ENCODE measurements at places on chromosomes 7 and 10.

GRCh38 chr10:124387078-124387874, 31.4 kb downstream of the OAT start:
- no peak overlapping the region for H3K4me3 ChIP-seq
- no peak overlapping the region for H3K27ac ChIP-seq
- no peaks in the 10 kb centered on the region for H3K36me3 ChIP-seq
- H3K27me3 ChIP-seq = no peaks in the 10 kb centered on the region

DNA sequence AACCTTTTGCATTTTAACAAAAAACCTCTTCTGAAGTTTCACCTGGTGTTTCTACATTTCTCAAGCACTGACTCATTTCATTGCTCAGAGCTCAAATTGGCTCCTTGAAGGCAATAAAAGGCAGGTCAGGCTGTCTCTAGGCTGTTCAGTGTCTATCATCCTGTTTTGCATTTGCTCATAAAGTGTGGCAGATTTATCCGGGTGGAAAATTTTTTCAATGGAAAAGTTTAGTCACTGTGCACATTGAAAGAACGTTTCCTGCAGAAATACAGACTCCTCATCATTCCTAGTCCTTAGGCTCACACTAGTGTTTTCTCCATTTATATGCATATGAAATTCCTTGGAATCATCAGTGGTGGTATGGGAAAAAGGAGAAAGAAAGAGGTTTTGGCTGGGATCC, 114.2 kb upstream of the DGKB start:
- no peak for DNase-seq
- H3K4me3 ChIP-seq = no peak overlapping the region
- H3K27ac ChIP-seq = no peak overlapping the region

GRCh38 chr7:136063326-136063666, 86.1 kb upstream of the MTPN start:
- no peak overlapping the region for H3K4me3 ChIP-seq
- DNase-seq = no peak
- no peak overlapping the region for H3K27ac ChIP-seq
- no peaks in the 10 kb centered on the region for H3K27me3 ChIP-seq
- no peaks in the 10 kb centered on the region for H3K4me1 ChIP-seq

DNA sequence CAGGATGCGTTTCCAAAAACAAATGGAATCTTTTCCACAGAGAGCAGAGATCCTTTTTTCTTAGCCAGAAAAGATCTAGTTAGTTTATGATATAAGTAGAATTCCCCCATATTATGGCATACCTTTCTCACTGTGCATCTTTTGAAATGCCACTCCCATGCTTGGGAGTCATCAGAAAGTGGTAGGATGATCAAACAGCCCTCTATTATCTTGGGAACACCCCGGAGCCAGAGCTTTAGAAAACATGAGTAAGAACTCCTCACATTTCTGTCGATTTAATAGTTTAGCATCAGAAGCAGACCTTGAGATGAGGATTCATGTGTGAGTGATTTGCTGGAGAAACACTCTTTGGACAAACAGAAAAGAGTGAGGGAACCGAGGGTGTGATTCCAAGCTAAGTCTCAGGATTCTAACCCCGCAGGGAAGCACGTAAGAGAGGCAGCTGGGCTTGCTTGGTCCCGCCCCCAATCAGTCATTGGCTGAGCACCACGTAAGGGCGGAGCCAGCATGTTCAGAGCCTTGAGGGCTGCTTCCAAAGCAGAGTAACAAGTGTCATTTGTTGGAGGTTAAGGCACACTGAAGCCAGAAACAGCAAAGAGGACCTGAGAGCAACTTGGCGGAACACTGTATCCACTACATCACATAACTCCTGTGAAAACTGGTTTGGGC, 43.7 kb upstream of the NXPH1 start:
- peaks cover 7% of the 10 kb centered on the region for H3K4me1 ChIP-seq
- H3K27me3 ChIP-seq = no peaks in the 10 kb centered on the region
- no peak for DNase-seq
- no peak overlapping the region for H3K27ac ChIP-seq

DNA sequence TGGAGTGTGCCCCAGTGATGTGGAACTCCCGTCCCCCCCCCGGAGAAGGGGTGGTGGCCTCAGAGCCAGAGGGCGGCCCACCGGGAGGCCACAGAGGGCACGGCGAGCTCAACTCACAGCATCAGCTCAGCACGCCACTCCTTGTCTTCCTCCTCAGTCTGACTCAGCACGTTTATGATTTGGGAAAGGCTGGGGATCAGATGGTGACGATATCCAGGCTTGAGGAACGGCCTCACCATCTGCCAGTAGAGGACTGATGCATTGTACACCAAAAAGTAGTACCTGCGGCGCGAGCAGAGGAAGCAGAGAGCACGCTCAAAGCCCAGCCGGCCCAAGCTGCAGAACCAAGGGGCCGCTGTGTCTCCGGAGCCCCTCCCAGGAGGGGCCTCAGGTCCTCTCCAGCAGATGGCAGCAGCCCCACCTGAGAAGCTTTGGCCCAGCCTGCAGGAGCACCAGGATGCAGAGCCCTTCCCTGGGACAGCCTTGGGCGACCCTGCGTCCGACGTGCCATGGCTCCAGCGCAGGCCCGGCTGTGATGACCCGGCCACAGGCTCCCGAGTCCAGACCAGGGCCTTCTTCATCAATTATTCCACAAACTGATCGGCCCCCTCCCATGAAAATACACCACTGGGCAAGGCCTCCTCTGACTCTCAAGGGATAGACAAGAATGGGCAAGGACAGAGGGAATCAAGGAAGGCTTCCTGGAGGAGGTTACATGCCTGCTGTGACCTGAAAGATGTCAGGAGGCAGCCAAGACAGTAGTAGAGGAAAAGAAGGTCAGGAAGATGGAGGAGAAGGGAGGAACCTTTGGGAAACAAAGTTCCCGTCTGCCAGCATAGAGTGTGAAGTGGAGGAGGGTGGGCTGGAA, 3.7 kb downstream of the CFAP46 start:
- DNase-seq = no peak
- no peak overlapping the region for H3K27ac ChIP-seq
- no peaks in the 10 kb centered on the region for H3K4me1 ChIP-seq
- no peak overlapping the region for H3K4me3 ChIP-seq
- H3K36me3 ChIP-seq = no peaks in the 10 kb centered on the region

- no peak overlapping the region for H3K4me3 ChIP-seq
- H3K27ac ChIP-seq = no peak overlapping the region
- H3K36me3 ChIP-seq = no peaks in the 10 kb centered on the region
These were observed 9.6 kb upstream of the TRIM56 start for GRCh38 chr7:101075646-101076045.
